ENCODE measurements at places on chromosomes 3 and 15. TPM values are rescaled to one million over a fixed set of nuclear protein-coding genes. Genes with fewer than 3 reads are reported as not detected.

GRCh38 chr3:131260525-131260924, 121.0 kb upstream of the NUDT16 start:
- DNase-seq: no peak

- DNase-seq: peak; percentile 99
Measured at GRCh38 chr3:51942603-51943450, 664 bp downstream of the PARP3 start.

DNA sequence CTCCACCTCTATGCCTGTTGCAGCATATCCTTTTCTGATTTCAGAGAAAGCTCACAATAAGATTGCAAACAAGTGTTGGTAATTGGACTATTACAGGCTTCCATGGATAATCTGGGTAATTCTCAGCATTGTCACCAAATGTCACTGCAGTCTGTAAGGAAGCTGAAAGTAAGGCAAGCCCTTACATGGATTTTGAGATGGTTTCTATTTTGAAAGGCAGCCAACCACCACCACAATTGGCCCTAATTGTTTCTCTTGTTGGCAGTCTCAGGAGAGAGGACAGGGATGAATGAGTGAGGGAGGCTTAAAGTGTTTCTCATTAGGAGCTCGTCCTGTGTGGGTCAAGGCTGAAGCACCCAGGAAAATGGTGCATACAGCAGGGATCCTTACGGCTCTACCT, 879.9 kb downstream of the TUSC7 start:
- no peak for DNase-seq

DNA sequence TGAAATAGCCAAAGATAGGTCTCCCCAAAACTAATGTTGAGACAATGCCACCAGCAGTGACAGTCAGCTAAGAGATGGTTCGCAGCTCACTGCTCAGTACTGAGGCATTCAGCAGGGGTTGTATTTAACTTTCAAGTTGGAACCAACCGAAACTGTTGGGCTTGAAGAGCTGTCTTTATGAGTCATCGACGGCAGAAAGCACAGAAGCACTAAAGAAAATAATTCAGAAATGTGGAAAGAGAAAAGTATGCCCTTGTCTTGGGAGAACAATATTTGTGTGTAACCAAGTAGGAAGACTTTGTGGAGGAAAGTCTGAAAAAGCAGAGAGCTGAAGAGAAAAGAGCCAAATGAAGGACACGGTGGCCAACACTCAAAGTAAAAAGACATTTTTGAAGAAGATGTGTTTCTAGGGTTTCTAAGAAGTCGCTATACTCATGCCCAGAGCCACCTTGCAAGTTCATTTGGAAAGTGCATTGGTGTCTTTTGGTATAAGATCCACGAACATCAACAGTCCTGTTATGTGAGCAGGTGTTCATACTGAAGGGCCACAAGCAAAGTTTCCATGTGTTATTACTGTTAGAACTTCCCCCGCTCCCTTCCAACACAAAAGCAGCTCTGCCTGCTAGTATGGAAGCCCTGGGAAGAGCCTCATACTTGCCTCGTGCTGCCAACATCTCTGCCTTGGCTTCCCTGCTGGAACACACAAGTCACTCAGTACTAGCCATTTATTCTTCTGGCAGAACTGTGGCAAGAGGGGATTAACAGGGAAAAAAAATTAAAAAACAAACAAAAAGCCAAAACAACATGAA, 4.1 kb upstream of the RARB start:
- peak; percentile 69 for DNase-seq

DNA sequence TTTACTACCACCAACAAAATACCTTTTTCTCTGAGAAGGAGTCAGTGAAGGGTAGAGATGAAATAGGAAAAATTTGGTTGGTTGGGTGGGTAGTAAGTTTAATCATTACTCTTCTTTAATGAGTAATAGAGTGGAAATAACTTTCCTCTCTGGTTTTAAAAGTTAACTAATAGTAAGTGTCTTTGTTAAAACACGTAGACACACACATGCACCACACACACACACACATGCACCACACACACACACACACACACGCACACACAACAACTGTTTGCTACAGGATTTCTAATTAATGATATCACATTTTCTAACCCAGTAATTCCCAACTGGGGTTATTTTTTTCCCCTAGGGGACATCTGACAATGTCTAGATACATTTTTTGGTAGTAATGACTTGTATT, 84.1 kb downstream of the CHL1 start:
- DNase-seq: no peak

DNA sequence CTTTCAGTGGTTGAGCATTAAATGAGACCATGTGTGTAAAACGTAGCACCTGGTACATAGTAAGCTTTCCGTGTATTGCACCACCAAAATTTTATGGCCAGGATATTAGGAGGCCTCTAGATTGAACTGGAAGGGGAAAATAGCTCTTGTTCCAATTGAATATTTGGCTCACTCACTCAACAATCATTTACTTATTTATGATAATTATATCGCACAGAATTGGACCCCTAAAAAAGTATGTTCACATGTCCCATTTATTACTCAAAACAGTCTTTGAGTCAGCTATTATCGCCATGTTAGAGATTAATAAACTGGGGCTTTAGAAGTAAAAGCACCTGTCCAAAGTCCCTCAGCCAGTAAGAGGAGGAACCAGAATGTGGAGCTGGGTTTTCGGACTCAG, 5.1 kb upstream of the TTLL3 start:
- DNase-seq: no peak

The ST6GAL1 gene
- 8.0 TPM for total RNA-seq

The KBTBD13 gene
- total RNA-seq: not detected

GRCh38 chr3:70951316-70951715, 632.2 kb downstream of the FOXP1 start:
- no peak for DNase-seq

GRCh38 chr3:194204042-194204987, 68.4 kb downstream of the HES1 start:
- DNase-seq: peak; percentile 76

The PIK3CA gene
- total RNA-seq: 29.8 TPM

The HEMK1 gene
- 8.7 TPM for total RNA-seq

The ACKR2 gene
- not detected for total RNA-seq

The ACAN gene
- total RNA-seq: 12.7 TPM

- no peak for DNase-seq
Measured at GRCh38 chr3:183099838-183100204, 525 bp upstream of the MCCC1 start.

- no peak for DNase-seq
Measured at GRCh38 chr3:124089214-124089613, 97.3 kb upstream of the ROPN1 start.

DNA sequence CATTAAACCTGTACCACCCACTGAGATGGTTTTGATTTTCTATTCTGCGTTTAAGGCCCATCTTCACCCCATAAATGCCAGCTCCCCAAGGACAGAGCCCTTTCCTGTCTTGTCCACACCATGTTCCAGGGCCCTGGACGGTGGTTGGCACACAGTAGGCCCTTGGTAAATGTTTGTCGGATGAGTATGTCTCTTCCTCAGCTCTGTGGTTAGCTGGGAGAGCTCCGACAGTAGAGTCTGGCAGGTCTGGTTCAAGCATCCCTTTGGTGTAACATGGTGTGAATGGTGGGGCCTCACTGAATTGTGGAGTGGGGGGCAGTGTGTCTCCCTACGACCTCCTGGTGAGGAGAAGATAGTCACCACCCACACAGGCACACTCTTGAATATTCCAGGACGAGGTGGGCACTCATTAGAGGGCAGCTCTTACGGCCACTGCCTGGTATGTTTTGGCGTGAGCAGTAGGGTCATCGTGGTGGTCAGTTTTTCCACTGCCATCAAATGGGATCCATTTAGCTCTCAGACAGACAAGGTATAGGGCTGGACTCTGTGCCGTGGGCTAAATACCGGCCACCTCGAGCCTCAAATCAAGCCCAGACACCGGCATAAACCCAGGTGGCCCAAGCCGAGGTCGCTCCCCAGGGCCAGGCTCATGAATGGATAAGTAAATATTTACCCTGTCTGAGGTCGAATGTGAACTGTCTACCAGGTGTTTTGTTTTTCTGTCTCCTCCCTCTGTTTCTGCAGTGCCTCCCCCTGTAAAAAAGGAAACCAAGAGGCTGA, 61.3 kb downstream of the SMAD3 start:
- no peak for DNase-seq

DNA sequence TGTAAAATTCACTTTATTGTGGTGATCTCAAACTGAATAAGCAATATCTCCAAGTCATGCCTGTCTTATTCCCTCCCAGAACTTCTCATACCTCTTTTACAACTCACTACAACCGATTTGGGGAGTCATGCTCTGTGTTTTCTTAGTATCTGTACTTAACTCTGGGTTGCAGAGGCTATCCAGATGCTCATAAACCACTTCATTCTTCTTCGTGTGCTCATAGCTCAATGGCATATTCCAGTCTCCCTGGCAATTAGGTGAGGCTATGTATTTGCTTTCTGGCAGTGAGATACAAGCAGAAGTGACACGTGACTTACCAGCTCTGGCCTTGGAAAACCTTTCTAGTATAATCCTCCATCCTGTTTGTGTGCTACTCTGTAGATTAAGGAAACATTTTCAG, 360.9 kb downstream of the ZNF385D start:
- DNase-seq: peak; percentile 62

- DNase-seq: no peak
Measured at GRCh38 chr3:61177450-61177849, 73.8 kb downstream of the FHIT start.

The ANKRD28 gene
- total RNA-seq: 223 TPM

The B4GALT4 gene
- total RNA-seq: 28.2 TPM

DNA sequence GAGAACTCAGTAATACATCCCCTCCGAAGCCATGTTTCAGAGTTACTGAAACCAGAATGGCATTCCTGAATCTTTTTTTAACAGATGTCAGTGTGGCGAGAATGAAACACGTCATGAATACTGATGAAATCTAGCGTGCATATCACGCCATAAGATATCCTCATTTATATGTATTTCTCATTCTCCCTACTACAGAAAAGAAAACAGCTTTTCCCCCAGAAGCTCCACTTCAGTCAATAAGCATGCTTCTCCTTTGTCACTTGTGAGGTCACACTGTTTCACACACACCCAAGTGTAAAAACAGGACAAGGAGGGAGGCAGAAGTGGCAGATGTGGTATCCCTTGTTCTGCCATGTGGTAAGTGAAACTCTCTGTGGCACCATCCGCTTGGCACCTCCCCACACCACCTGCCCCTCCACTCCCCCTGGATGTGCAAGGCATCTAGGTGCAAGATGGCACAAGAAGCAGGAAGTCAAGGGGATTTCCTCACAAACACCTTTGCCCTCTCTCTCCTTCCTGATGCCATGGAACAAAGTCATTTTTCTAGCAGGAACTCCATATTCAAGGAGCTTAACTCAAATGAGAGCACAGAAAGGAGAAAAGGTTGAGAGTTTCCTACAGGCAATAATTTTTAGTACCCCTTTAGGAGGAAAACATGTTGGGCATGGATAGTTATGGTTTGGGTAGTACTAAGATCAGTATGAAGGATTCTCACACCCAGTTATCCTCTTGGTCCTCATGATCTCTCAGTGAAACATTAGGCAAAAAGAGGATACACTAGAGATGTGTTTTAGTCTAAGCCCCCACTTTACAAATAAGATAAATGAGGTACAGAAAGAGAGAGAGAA, 47.5 kb upstream of the FRMD4B start:
- DNase-seq: no peak

The GOLGA6L25 gene
- not detected for total RNA-seq

- peak; percentile 42 for DNase-seq
Measured at GRCh38 chr3:55158345-55158744, 230.5 kb upstream of the LRTM1 start.

The SLC22A14 gene
- 0.29 TPM for total RNA-seq

GRCh38 chr3:147962408-147963164, 553.4 kb downstream of the ZIC1 start:
- no peak for DNase-seq

DNA sequence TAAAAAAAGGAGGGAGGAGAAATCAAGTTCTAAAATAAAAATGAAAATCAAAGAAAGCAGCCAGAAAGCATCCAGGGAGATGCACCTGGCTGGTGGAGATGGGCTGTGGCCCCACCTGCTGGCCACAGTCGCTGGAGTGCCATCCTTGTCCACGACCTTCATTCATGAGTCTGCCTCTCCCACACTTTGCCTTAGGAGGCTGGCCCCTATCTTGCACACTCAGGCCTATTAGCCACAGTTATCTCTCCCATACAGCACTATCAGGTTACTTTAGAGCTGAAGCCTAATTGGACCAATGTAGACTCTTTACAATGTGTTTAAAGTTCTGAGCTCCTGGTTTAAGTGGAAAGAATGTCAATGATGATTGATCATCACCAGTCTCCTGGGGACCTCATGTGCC, 392.0 kb upstream of the RORA start:
- no peak for DNase-seq

- peak; percentile 39 for DNase-seq
Measured at GRCh38 chr3:196423044-196423781, 9.0 kb downstream of the UBXN7 start.

- DNase-seq: no peak
Measured at GRCh38 chr3:45575386-45575923, 19.1 kb upstream of the LIMD1 start.

DNA sequence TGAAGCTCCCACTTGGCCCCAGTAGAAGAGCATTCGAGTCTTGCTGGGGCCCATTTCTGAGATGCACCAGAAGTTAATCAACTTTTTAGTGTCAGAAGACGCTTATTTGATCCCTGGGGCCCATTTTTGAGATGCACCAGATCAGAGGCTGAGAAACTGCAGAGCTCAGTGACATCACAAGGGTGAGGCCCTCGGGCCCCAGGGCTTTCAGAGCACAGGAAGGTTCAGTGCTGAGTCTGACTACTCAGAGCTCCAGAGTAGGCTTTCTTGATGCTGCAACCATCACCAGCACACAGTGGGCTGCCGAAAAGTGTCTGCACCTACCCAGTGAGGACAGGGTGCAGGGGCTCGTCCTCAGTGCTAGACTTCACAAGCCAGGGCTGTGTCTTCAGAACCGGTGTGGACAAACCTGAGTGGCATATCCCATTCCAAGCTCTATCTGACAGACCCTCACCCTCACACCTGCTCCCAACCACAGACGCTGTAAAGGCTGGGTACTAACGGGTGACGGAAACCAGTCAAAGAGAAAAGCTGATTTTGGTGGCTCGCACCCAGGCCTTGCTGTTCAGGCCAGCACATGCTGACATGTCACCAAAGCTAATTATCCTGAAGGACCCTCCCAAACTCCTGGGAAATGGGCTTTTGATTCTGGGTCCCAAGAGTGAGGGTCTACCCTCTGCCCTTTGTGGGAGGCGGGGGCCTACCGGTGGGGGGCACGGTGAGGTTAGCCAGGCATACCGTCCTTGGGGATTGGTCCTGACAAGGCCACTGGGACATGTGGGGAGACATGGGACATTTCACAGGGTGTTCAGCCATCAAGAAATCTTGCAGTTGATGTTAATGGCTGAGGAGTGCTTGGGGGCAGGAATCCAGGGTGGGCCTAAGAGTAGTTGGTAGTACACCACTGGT, 83.0 kb downstream of the PDCD6IP start:
- DNase-seq: no peak

DNA sequence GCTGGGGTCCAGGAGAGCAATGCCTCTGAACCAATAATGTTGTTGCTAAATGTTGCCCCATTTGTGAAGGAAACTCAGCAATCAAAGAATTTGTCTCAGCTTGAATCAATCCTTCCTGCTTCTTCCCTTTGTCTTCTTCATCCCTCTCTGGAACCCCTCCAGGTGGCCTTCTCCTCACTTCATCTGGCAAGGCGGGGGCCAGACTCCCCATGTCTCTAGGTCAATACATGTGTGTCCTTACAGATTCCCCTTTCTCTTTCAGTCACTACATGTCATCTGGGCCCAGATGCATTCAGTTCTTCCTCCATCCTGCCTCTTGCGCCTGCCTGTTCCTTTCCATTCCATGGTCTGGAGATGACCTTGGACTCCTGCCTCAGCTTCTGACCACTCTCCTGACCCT, 8.0 kb upstream of the LTF start:
- no peak for DNase-seq
